ENCODE measurements at places on chromosomes 4 and X.

- DNase-seq: peak; percentile 46
Measured at GRCh38 chrX:7996414-7996813, 69.2 kb upstream of the PNPLA4 start.

DNA sequence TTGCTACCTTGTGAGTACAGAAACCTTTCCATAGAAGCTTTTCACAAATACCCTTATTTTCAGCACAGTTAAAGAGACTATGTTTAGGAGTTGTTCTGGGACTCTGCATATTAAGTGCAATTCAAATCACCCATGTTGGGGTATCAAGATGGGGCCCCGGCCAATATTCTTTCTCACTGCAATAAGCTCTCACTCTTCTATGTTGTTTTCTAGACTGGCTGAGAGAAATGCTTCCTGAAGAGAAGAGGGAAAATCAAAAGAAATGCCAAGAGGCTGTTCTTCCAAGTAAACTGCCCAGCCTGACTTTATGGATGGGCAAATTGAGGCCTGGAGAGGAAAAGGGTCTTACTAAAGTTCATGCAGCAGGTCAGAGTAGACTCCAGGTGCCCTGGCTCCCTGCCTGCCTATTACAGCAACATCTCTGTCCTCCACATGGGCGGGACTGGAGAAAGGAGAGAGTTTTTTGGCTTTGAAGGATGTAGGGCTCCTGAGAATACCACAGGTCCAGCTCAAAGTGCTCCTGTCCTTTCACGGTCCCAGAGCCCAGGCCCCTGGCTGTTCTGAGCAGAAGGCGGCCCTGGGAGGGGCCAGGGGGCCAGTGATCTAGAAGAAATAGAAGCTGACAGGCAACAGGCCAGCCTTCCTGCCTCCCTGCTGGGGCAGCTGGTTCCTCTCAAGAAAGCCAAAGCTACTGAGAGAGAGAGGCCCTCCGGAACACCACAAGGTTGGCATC is 745 bp upstream of the IQSEC2 start:
- no peak for DNase-seq

DNA sequence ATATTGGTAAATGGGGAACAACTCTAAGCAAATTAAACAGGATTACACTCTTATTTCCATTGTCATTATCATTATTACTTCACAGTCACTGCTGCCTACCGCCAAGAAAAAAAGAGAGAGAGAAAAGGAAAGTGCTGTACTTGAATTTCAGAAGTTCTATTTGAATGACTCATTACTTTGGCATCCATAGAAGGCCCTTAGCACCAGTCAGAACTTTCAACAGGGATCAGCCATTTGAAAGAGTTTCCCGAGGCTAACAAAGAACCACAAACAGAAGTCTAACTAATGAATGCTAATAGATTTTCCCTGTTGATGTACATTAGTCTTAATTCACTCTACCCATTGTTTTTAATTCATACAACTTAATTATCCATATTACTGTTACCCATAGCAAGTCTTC is 116.3 kb downstream of the SHROOM4 start:
- DNase-seq: no peak

DNA sequence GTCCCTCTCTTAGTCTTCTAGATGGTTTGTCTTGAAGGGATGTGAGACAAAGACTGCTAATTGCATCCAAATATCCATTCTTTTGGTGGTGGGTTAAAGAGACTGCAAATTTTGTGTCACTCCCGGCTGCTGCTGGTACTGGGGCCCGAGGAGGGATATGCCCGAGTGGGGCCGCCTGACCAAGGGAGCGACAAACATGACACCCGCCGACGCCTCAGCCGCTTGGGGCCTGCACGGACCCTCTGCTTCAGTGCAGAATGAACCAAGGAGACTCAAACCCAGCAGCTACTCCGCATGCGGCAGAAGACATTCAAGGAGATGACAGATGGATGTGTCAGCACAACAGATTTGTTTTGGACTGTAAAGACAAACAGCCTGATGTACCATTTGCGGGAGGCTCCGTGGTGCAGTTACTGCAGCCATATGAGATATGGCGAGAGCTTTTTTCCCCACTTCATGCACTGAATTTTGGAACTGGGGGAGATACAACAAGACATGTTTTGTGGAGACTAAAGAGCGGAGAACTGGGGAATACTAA is 13.6 kb upstream of the ARX start:
- DNase-seq: no peak

DNA sequence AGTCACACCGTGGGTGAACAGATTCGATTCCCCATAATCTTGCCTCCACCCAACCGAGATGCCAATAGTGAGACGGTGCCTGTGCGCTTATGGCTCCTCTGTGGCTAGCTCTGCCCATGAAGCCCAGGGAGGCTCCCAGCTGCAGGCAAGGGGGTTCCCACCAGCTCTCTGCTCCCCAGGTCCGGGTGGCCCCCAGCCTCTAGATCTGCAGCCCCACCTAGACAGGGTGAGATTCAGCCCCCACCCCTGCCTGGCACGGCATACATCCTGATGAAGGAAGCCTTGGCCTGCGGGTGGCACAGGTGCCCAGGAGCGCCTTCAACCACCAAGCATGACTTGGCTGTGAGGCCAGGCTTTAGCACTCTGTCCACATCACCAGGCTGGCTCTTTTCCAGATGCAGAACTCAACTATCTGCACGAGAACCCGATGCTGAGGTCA is 40.6 kb downstream of the WDR1 start:
- no peak for DNase-seq

DNA sequence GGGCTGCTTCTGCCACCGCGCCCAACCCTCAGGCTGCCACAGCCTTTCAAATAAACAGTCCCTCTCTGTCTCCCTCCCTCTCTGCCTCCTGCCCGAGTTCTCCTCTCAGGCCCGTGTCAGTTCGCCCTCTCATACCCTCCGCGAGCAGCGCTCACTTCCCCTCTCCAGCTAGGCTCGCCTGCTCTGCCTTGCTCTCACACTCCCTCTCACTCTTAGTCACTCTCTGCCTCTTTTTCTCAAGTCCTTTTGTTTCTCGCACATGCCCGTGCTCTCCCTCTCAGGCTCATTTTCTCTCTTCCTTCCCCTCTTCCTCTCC is 3.2 kb downstream of the EFNB1 start:
- no peak for DNase-seq

- no peak for DNase-seq
Measured at GRCh38 chrX:26295425-26295824, 79.5 kb downstream of the MAGEB5 start.

- DNase-seq: no peak
Measured at GRCh38 chr4:158996669-158997074, 106.2 kb upstream of the RAPGEF2 start.

- DNase-seq: no peak
Measured at GRCh38 chr4:26418107-26418506, 72.2 kb downstream of the CCKAR start.

DNA sequence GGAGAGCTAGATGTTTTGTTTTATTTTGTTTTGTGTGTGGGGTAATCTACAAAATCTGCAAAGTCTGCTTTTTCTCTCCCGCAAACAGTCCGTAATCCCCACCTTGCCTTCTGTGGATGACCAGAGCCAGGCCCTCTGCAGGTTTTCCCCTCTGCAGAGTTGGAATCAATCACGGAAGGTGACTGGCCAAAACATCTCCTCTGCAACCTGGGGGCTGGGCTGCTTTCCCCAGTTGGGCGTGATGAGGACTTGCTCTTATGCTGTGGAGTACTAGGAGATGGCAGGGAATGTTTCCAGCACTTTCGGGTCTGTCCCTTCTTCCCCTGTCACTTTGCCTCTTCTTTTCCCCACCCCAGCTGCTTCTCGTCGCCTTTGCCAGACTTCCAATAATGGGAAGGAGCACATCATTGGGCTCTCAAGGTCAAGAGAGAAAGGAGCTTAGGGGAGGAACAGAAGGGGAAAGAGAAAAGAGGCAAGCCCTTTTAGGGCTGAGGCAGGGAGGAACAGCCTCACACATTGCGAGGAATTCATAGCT is 1.1 kb downstream of the TMEM35A start:
- no peak for DNase-seq

DNA sequence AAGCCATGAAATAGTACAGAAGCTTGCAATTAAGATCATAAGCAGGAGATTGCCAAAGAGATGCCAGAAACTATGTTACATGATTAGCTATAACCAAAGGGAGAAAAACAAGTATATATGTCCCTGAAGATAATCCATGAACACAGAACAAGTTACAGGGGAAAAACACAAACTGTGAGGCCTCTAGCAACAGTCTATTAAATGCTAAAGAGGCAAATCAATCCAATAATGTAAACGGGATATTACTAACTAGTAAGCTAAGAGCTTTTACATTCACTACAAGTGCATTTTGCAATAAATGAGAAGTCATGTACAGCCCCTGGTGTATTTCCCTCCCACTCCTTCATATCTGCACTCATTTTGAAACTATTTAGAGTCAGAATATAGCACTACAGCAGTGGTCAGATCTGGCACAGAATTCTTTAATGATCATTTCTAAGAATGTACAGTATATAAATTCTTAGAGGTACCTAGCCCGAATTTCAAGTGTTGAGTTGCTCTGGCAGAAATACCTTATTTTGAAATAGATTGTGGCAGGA is 449.8 kb upstream of the SMIM31 start:
- DNase-seq: no peak

DNA sequence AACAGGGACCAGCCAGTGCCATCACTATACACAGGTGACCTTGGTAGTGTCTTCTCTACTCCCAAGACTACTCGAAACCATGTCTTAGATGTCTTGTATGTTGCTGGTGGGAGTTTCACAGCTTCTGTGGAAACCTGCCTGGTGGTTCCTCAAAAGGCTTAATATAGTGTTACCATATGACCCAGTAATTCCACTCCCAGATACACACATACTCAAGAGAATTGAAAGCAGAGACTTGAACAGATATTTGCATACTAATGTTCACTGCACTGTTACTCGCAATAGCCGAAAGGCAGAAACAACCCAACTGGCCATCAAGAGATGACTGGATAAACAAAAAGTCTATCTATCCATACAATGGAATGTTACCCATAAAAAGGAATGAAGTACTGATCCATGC is 3.1 kb downstream of the TFDP3 start:
- no peak for DNase-seq

- DNase-seq: no peak
Measured at GRCh38 chrX:133722756-133723155, 262.6 kb downstream of the GPC3 start.

GRCh38 chr4:186644737-186645261 is 78.9 kb downstream of the FAT1 start:
- DNase-seq: no peak

DNA sequence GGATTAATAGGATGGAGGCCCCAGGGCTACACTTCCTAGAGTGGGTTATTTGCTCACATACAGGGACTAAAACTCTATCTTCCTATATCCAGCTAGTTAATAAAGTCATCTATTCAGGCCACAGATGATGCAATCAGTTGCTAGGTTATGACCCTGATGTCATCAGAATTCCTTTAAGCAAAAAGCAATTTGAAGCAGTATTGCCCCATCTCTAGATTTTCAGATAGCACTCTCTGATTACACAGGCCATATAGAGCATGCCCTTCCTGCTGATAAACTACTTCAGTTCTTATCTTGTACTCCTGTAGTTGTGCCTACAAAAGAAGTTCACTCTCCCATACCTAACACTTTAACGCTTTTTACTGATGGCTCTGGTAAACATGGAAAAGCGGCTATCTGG is 84.8 kb downstream of the TMEM144 start:
- DNase-seq: no peak

DNA sequence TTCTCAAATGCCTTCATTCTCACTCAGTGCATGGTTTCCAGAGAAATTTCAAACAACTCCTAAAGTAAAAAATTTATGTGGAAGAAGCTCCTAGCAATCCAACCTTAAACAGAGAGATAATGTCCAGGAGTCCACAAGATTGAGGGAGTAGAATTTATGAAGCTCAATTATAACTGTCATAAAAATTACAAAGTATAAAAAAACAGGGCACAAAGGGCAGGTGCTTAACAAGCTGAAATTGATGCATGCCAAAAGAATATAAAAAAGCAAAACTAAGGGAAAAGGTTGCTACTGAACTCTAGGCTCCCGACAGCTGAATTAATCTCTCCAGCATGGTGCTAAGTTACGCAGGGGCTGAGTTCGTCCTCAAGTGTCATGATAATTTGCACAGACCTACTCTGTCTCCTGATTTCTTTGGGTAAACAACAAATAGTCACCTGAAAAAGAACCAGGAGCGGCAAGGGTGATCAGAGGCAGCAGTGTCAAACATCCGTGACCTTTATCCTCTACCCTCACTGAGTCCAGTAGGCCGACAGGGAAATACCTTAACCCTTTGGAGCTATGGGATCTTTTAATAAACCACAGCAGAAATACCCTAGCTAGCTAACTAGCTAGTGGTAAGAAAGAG is 47.2 kb upstream of the RELL1 start:
- no peak for DNase-seq

GRCh38 chrX:44062840-44063239 is 89.7 kb upstream of the NDP start:
- DNase-seq: no peak

DNA sequence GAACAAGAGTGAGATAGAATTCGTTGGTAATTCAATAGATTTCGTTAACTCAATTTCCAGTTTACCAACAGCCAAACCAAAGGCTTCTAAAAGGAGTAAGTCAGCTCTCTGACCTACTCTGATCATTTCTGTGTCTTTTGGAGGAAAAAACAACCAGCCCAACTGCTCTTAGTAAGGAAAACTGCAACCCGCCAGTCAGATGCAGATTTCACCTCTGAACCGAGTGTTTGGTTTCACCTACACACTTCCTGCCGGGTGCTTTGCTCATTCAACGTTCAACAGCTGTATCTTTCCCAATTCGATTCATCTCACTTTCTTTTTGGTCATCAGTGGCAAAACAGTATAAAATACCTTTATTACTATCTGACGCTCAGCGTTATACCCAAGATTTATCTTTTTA is 24.5 kb downstream of the TMSB4X start:
- peak; percentile 61 for DNase-seq

All from CD4-positive, alpha-beta T cell treated with Interleukin-17A for 1 hour (primary cell).